Mesothelial cell of epicardium (in vitro differentiated cells): ENCODE measurements at places on chromosomes 6 and 20. TPM values are rescaled to one million over a fixed set of nuclear protein-coding genes. Genes with fewer than 3 reads are reported as not detected.

Gene DCDC2
- total RNA-seq: 1.4 to 1.9 TPM (median 1.4 TPM) in 3 replicates

DNA sequence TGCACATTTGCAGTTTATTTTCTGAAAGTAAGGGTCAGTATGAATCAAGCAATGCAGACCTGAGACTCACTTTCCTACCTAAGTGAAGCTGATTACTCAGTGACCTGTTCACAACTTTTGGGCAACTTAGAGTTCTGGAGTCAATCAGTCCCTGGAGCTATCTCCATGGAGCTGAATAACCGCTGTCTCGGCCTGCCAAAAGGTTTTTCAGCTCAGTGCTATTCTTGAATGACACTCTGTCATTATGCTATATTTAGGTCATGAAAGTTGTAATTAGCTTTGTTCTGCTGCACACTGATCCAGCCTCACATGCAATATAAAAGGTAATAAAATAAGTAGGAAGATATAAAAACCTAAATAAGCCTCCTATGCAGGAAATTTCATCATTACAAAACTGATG, 356.0 kb downstream of the BMP2 start:
- no peaks in the 10 kb centered on the region for H3K36me3 ChIP-seq
- no peak overlapping the region for H3K4me3 ChIP-seq
- no peak overlapping the region for H3K27ac ChIP-seq

GRCh38 chr6:132865829-132866228, 51.5 kb downstream of the RPS12 start:
- H3K4me3 ChIP-seq: no peak overlapping the region
- H3K27me3 ChIP-seq: peaks cover 9% of the 10 kb centered on the region
- no peak for DNase-seq
- no peaks in the 10 kb centered on the region for H3K36me3 ChIP-seq

Gene ACSS1
- total RNA-seq: 4.0 to 5.2 TPM (median 4.8 TPM) in 3 replicates

Gene OR2B6
- not detected in 3 replicates for total RNA-seq

- no peaks in the 10 kb centered on the region for H3K4me1 ChIP-seq
- H3K4me3 ChIP-seq: no peak overlapping the region
- no peaks in the 10 kb centered on the region for H3K36me3 ChIP-seq
Observed at GRCh38 chr20:49973981-49974380, 8.8 kb upstream of the SNAI1 start.

DNA sequence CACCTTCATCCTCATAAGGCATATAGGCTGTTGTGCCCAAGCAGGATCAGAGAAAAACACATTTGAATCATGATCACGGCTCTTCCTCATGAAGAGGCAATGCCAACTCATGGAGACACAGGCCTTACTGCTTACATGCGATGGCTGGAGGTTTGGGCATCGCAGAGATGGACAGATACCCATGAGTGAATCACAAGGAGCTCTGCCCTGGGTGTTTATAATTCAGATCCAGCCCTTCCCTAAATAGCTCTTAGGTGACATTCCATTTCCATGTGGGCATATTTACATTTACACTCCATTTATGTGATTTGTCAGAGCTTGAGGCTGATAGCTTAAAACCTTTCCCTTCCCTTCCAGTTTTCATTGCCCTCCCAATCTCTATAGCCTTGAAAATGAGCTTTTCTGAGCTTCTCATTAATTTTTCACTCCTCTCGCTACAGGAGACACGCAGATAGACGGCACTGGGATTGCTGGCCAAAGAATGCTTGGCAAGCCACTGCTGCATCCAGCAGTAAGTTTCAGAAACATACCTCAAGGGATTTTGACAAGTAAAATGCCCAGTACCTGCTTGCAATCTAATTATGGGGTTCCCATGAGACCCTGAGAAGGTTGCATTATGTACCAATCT, 249.1 kb downstream of the TBC1D7 start:
- H3K4me1 ChIP-seq: no peaks in the 10 kb centered on the region
- no peak for DNase-seq
- H3K27ac ChIP-seq: no peak overlapping the region
- no peak overlapping the region for H3K4me3 ChIP-seq
- peaks cover 35% of the 10 kb centered on the region for H3K27me3 ChIP-seq
- H3K36me3 ChIP-seq: no peaks in the 10 kb centered on the region

GRCh38 chr6:1987640-1988039, 257.8 kb downstream of the GMDS start:
- no peak for DNase-seq
- H3K27me3 ChIP-seq: no peaks in the 10 kb centered on the region

Gene CNR1
- total RNA-seq: 6.2 to 6.9 TPM (median 6.3 TPM) in 3 replicates

DNA sequence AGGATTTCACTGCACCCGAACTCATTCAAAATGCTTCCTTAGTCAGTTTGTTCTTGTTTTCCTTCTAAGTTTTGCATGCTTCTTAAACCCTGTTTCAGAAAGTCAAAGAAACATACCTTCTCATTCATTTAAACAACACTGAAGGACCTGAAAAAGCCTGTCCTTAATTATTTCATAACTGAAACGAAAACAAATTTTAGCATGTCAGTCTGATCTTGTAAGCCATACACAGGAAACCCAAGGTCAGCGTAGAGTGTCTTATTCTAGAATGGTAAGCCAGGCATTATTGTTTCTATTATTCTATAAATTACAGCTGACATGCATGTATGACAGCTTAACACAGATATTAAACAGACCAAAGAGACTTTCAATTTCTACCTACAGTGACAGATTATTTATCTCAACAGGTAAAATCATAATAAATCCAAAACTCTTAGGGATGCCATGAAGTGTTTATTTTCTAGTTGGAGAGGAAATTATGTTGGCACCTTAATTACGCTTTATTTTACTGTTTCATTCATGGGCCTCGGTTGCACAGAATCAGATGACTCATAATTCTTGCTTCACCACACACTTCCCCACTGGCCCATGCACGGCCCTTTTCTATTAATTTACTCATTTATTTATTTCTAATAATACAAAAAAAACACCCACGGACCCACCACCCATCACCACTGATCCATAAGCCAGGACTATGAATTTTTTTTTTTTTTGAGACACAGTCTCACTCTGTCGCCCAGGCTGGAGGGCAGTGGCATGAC, 39.3 kb upstream of the DUSP22 start:
- H3K4me1 ChIP-seq: no peaks in the 10 kb centered on the region
- no peak for DNase-seq
- H3K27me3 ChIP-seq: peaks cover 40% of the 10 kb centered on the region
- no peak overlapping the region for H3K27ac ChIP-seq
- H3K36me3 ChIP-seq: no peaks in the 10 kb centered on the region

- H3K27ac ChIP-seq: no peak overlapping the region
- peaks cover 10% of the 10 kb centered on the region for H3K36me3 ChIP-seq
- no peak for DNase-seq
Observed at GRCh38 chr20:35187584-35188190, 15.8 kb downstream of the PROCR start.

Gene PTCHD4
- 7.8 to 8.6 TPM (median 8.5 TPM) in 3 replicates for total RNA-seq

GRCh38 chr6:80522576-80522975, 416.1 kb downstream of the BCKDHB start:
- DNase-seq: no peak
- H3K27me3 ChIP-seq: peaks cover 9% of the 10 kb centered on the region
- H3K4me1 ChIP-seq: peaks cover 24% of the 10 kb centered on the region
- peak overlapping the region; percentile 75 for H3K27ac ChIP-seq
- H3K36me3 ChIP-seq: no peaks in the 10 kb centered on the region
- peak overlapping the region; percentile 41 for H3K4me3 ChIP-seq

Gene DYNLT2
- 1.7 to 2.7 TPM (median 2.4 TPM) in 3 replicates for total RNA-seq

DNA sequence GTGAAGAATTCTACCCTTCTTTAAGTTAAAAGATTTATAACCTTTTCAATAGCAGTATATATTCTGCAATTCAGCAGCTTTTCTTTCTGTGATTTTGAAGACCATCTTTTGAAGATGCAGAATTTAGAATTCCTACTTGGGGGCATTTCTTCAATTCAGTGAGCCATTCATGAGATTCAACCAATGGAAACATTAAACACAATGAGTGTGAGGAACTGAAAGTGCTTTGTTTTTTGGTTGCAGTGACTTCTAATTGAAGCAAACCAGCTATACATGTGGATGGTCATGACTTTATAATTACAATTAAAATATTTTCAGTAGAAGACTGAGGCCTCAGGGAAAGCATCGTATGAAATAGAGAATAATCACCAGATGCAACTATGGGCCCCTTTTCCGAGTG, 108.3 kb downstream of the CARMIL1 start:
- DNase-seq: no peak
- H3K27me3 ChIP-seq: no peaks in the 10 kb centered on the region

DNA sequence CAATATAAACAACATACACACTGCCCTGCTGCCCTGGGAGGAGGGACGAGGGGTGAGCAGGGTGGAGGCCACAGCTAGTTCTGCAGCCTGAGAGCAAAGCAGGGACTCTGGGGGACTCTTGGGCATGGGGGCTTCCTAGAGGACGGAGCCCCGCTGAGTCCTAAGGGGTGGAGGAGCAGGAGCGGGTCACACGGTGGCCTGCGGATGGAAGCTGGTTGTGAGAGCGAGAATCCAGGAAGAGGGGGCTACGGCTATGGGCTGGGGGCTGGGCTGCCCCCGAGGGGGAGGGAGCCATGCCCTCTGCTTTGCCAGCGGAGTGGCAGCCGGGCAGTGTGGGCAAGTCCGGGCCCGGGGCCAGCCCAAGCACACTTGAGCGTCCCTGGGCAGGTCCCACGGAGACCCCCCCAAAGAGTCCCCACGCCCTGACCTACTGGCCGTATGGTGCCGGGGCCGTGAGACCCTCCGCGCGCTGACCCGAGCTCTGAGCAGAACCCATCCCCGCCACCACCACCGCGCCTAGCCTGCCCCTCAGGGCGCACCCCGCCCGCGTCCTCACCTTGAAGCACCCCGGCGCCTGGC, 369 bp downstream of the ADAM33 start:
- no peaks in the 10 kb centered on the region for H3K36me3 ChIP-seq
- H3K4me1 ChIP-seq: peaks cover 48% of the 10 kb centered on the region
- peak overlapping the region; percentile 73 for H3K4me3 ChIP-seq
- peak overlapping the region; percentile 83 for H3K27ac ChIP-seq
- H3K27me3 ChIP-seq: peaks cover 52% of the 10 kb centered on the region

DNA sequence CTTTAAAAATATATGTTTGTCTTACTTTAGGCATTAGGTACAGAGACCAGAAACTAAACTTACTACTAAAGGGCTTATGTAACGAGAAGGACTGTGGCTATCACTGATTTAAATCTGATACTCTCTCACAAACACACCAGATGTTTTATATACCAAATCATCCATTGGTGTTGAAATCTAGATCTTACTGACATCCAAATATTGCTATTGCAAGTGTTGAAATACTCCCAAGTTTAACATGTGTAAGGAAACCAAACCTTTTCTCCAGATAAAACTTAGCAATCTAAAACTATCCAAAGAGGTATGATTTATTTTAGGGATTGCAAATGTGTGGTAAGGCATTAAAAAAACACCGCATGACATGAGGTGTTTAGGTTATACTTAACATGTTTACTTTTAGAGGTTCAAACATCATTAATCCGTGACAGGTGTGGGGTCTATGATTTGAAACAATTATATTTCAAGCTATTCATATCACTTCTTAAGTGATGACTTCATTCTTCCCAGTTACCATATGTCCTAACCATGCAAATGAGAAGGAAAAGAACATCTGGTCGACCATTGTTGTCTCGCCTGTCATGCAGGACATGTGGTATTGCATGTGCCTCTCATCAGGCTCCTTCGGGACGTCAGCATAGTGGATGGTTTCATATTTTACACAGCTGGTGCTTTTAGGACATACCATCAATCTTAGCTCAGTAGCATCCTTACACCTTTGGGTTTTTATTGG, 168.3 kb upstream of the SPACA1 start:
- H3K4me1 ChIP-seq: no peaks in the 10 kb centered on the region
- H3K27me3 ChIP-seq: peaks cover 3% of the 10 kb centered on the region
- no peak overlapping the region for H3K4me3 ChIP-seq
- DNase-seq: no peak

- H3K36me3 ChIP-seq: no peaks in the 10 kb centered on the region
- H3K4me3 ChIP-seq: no peak overlapping the region
- no peak overlapping the region for H3K27ac ChIP-seq
- H3K4me1 ChIP-seq: no peaks in the 10 kb centered on the region
Observed at GRCh38 chr6:29702519-29703103, 20.6 kb upstream of the HLA-F start.

DNA sequence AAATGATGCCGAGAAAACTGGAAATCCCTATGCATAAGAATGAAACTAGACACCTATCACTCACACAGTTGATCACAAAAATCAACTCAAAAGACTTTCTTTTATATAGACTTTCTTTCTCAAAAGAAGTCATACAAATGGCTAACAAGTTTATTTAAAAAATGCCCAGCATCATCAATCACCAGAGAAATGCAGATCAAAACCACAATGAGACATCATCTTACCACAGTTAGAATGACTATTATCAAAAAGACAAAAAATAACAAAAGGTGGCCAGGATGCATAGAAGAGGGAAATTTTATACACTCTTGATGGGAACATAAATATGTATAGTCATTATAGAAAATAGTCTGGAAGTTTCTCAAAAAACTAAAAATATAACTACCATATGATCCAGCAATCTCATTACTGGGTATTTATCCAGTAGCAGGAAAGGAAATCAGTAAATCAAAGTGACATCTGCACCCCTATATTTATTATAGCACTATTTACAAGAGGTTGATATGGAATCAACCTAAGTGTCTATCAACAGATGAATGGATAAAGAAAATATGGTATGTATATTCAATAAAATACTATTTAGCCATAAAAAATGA, 3.4 kb upstream of the RNF217 start:
- no peaks in the 10 kb centered on the region for H3K27me3 ChIP-seq
- peaks cover 2% of the 10 kb centered on the region for H3K36me3 ChIP-seq
- DNase-seq: no peak
- no peak overlapping the region for H3K27ac ChIP-seq
- H3K4me1 ChIP-seq: peaks cover 23% of the 10 kb centered on the region

Gene ZBTB9
- 9.6 to 10.2 TPM (median 10.0 TPM) in 3 replicates for total RNA-seq
